ENCODE measurements at places on chromosomes 2 and 18.

- DNase-seq, result no peak
Measured at GRCh38 chr2:105647731-105648130, 97.0 kb upstream of the NCK2 start.

GRCh38 chr2:235564884-235565530 lies 71.2 kb downstream of the AGAP1 start:
- DNase-seq, result no peak

- no peak for DNase-seq
Measured at GRCh38 chr2:185181901-185182300, 556.7 kb upstream of the FSIP2 start.

DNA sequence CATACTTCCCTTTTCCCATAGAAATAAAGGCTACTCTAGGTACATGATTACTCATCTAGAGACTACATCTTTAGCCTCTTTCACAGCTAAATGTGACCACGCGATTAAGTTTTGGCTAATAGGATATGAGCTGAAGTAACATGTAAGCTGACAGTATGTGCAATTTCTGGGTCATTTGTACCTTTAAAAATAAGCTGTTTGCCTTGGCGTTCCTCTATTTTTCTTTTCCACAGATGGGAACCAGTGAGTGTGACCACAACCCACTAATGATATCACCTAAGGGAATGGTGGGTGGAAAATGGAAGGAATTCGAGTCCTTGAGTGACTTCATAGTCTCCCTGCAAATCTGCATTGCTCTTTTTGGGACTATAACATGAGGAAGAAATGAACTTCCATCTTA lies 11.7 kb upstream of the NABP1 start:
- no peak for DNase-seq

GRCh38 chr2:53173698-53174455 lies 593.7 kb upstream of the CHAC2 start:
- DNase-seq, result no peak

GRCh38 chr2:109136542-109136941 lies 7.5 kb downstream of the SH3RF3 start:
- DNase-seq, result no peak

GRCh38 chr18:31101183-31102024 lies 817 bp downstream of the DSC2 start:
- no peak for DNase-seq

DNA sequence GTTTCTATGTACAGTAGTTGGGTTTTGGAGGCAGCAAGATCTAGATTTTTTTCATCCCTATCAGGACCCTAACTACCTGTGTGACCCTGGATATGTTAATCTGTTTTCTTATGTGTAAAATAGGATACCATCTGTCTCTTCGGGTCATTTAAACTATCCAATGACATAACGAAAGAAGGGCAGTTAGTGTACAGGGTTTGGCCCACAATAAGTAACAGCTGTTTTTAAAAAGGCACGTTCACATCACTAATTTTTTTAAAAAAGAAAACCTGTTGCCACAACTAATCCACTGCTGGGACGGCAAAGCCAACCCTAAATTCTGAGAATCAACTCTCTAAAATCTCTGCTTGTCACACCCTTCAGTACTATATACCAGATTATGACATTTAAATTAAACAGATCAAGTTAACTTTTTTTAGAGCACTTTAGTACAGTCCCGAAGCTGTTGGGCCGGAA lies 869 bp downstream of the USP40 start:
- no peak for DNase-seq

- DNase-seq, result no peak
Measured at GRCh38 chr18:47756364-47757016, 174.0 kb downstream of the SMAD2 start.

- no peak for DNase-seq
Measured at GRCh38 chr2:160581448-160581847, 87.8 kb upstream of the RBMS1 start.

- DNase-seq, result no peak
Measured at GRCh38 chr2:10909050-10909995, 2.4 kb upstream of the KCNF1 start.

DNA sequence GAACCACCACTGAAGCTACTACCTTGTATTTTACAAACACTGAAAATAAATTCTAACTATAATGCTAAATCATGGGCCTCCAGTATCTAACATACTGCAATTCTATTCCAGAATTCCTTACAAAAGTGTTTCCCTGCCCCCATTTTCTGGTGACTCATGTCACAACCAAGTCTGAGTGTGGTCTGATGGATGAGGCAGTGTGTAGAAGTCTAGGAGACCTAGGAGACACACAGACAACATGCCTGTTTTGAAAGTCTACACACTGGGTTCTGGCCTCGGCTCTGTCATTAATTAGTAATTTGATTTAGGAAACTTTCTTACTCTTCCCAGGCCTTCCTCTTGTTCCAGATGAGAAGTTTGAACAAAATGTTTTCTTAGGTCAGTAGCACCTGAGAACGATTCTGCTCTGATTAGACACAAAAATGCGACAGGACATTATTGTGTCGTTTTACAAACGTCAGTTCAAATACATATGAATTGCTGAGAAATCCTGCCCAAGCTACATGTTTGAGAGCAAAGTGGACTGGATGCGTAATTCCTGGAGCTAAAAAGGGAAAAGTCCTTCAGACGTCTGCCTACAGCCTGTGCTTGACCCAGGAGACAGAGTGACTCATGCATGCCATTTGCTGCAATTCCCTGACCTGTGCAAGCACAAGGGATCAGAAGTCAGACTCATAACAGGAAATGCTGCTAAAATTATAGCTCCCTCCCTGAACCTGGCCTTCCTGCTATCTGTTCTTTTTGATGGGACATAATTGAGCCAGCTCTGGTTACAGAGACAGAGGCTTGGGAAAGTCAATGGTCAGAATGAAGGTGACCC lies 494.4 kb downstream of the SOX11 start:
- DNase-seq, result peak; percentile 42

- no peak for DNase-seq
Measured at GRCh38 chr2:236959876-236960275, 125.8 kb upstream of the COPS8 start.

DNA sequence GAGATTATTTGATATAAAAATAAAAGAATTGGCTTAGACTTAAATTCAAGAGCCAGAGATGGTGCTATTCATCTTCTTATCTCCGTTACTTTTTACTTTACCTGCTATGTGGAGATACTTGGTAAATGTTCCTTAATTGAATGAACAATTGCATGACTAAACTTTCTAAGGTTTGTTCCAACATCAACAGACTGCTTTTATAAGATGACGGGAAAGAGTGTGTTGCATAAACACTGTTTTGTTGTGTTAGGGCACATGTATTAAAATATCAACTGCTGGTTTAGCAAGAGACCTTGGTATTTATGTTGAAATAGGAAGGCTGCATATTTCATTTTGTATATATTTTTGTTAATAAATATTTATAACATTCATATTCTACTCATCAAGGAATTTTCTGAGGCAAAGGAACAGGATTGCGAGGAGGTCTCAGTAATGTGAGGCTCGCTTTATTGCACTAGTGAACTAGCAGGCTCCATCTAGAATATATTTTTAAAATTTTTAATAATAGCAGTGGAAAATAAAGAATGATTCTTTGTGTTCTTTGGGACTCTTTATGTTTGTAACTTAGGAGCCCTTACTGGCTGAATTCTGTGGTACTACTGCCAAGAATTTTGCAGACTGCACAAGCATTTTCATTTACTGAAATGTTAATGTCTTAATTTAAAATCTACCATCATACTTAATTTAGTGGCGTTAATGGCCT lies 10.7 kb upstream of the NFE2L2 start:
- no peak for DNase-seq

GRCh38 chr18:24268784-24269550 lies 128.7 kb downstream of the OSBPL1A start:
- no peak for DNase-seq

- DNase-seq, result no peak
Measured at GRCh38 chr2:236086971-236087465, 81.2 kb downstream of the GBX2 start.

GRCh38 chr18:79476031-79476917 lies 80.5 kb downstream of the NFATC1 start:
- DNase-seq, result no peak

- no peak for DNase-seq
Measured at GRCh38 chr18:58128381-58129374, 84.7 kb downstream of the NEDD4L start.

- no peak for DNase-seq
Measured at GRCh38 chr2:194559964-194560363, 1097.1 kb upstream of the SLC39A10 start.

GRCh38 chr2:99088017-99088416 lies 53.5 kb upstream of the C2orf15 start:
- no peak for DNase-seq

GRCh38 chr2:69744456-69744855 lies 2.5 kb downstream of the ANXA4 start:
- DNase-seq, result no peak

DNA sequence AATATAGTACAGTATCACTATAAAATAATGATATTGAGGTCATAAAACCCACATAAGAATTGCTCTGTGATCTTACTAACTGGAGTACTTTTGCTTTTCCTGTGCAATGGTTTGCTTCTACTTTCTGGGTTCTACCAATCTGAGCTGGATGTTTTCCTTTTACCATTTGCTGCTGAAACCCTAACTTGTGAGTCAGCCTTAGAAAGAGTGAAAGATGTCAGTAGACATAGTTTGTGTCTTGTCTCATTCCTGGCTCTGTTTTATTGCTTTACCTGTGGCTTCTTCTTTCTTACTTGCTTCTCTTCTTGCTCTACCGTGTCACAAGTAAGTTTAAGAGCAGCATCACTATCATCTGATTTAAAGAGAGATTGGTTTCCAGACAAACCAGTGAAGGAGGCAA lies 61.0 kb downstream of the MBD2 start:
- DNase-seq, result no peak

GRCh38 chr2:20418519-20418918 lies 28.4 kb upstream of the RHOB start:
- no peak for DNase-seq

- DNase-seq, result no peak
Measured at GRCh38 chr2:25151718-25152117, 16.7 kb downstream of the POMC start.
